ENCODE measurements at places on chromosomes 6 and 20. TPM values are rescaled to one million over a fixed set of nuclear protein-coding genes. Genes with fewer than 3 reads are reported as not detected.

- no peak for DNase-seq
Observed at GRCh38 chr6:147287869-147288271, 83.7 kb downstream of the STXBP5 start.

CAGE1 gene
- total RNA-seq: not detected

DNA sequence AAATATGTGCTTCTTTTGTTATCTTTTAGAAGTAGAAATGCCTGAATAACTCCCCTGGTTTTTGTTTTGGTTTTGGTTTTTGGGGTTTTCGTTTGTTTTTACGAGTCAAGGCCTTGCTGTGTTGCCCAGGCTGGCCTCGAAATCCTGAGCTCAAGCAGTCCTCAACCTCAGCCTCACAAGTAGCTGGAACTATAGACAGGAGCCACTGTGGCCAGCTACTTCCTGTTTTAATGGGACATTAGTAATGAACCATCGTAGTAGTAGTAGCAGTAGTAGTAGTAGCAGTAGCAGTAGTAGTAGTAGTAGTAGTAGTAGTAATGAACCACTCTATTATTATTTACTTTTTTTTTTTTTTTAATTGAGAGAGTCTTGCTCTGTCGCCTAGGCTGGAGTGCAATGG, 66.0 kb downstream of the UBR2 start:
- no peak for DNase-seq

DNA sequence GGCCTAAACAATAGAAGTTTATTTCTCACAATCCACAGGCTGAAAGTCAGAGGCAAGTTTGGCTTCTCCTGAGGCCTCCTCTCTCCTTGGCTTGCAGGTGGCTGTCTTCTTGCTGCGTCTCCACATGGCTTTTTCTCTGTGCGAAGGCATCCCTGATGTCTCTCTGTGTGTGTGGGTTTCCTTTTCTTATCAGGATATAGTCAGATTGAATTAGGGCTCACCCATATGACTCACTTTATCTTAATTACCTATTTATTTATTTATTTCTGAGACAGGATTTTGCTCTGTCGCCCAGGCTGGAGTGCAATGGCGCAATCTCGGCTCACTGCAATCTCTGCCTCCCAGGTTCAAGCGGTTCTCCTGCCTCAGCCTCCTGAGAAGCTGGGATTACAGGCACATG, 30.7 kb downstream of the LINC00237 start:
- DNase-seq: no peak

SIRPA gene
- 36.8 TPM for total RNA-seq

PNLDC1 gene
- total RNA-seq: 1.1 TPM

DNA sequence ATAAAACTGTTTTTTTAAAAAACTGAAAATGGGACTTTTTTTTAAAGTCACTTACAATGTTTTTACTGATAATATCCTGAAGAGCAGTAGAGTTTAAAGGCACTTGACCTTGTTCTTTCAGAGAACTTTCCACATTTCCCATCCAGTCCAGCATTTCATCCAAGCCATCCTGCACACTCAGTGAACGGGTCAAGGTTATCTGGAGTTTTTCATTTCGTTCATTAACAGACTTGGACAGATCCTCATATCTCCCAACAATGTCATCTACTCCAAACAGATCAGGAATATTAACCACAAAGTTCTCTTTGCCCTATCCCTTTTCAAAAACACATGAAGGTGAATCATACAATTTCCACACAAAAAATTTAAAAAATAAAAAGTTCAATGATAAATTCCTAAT, 69.1 kb downstream of the DST start:
- no peak for DNase-seq

- DNase-seq: no peak
Observed at GRCh38 chr6:140463312-140463710, 1088.9 kb upstream of the CITED2 start.

- DNase-seq: no peak
Observed at GRCh38 chr6:139841794-139842215, 467.4 kb upstream of the CITED2 start.

GRCh38 chr6:122645256-122645655, 35.1 kb downstream of the PKIB start:
- DNase-seq: no peak

RIMS1 gene
- total RNA-seq: 5.1 TPM

DNA sequence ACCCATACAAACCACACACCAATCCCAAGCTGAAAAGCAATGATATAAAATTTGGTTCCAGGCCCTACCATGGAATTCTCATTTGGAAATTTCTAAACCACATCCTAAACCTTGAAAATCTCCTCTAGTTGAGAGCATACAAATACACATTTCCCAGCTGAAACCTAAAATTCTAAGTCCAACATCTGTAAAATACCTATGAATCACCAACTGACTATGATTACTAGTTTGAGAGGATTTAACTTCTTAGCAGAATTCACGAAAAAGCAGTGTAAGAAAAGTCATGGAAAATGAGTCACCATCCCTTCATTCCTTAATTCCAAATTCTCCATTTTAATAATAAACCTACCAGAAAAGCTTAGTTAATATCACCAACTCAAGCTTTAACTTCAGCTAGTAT, 15.4 kb downstream of the RANBP9 start:
- DNase-seq: no peak

GRCh38 chr6:35681298-35681697, 7.4 kb downstream of the FKBP5 start:
- no peak for DNase-seq

- DNase-seq: no peak
Observed at GRCh38 chr6:7260291-7261031, 52.5 kb downstream of the SSR1 start.

DNA sequence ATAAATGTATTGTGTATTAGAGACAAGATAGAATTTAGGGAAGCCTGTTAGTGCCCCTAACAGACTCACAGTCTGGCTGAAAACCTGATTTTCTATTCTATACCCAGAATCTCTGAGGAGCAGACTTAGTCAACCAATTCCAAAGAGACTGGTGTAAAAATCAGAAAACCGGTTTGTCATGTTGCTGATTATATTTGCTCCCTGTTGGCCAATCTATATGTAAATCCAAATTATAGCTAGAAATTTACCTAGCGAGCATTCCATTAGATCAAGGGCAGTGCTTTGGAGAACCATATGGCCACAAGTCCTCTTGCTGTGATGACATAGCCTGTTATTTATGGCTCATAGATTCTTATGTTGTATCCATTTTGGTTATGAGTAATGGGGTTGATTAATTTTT, 4.8 kb downstream of the NFYA start:
- DNase-seq: no peak

- no peak for DNase-seq
Observed at GRCh38 chr6:30013291-30013922, 47.7 kb upstream of the POLR1H start.

DNA sequence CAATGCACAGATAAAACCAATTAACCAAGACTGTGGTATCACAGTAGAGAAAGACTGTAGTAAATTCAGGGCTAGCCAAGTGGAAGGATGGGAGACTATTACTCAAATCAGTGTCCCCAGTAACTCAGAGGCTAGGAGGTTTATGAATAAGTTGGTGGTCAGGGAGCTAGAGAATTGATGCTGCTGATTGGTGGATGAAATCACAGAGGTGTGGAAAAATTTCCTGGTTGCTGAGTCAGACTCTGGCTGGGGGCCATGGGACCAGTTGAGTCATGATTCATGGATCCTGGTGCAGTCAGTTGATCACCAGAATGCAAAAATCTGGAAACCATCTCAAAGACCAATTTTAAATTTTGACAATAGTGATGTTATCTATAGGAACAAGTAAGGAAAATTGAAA, 555.9 kb downstream of the C6orf118 start:
- no peak for DNase-seq

MTFR2 gene
- not detected for total RNA-seq

GRCh38 chr6:56459030-56459805, 183.5 kb downstream of the DST start:
- DNase-seq: no peak

GRCh38 chr6:170596426-170596825, 12.0 kb upstream of the PDCD2 start:
- no peak for DNase-seq

- no peak for DNase-seq
Observed at GRCh38 chr6:110537208-110538123, 61.1 kb upstream of the SLC22A16 start.

FRK gene
- 1.0 TPM for total RNA-seq

GRCh38 chr6:131779304-131779703, 28.5 kb upstream of the ENPP1 start:
- DNase-seq: no peak

DNA sequence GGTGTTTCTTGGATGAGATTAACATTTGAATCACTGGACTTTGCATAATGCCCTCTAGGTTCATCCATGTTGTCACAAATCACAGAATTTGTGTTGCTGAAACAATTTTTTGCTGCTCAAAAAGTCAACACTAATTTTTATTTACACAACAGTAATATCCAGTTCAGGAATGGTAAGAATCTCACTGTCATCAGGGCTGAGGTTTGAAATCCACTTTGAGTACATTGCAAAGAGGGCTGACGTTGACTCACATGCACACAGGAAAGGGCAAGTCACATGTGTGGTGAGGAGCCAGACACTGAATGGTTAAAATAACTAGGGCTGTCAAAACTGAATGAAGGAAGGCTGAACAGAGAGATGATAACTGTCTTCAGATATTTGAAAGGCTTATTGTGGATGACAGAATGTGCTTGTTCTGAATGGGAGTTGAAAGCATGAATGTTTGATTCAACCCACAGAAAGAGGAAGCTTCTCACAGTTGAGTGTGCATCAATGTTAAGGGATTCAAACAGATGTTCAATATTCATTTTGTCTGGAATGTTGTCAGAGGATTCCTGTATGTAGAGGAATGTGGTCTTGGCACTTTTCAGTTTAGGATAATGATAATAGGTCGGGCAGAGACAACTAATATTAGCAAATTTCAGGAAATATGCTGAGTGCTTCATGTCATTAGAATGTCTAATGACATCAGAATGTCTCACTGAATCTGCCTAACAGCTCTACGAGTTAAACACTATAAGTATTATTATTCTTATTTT, 3.6 kb upstream of the ADGRG6 start:
- DNase-seq: no peak

- no peak for DNase-seq
Observed at GRCh38 chr20:31535298-31535697, 21.1 kb downstream of the HM13 start.

NT5DC1 gene
- 7.2 TPM for total RNA-seq

DNA sequence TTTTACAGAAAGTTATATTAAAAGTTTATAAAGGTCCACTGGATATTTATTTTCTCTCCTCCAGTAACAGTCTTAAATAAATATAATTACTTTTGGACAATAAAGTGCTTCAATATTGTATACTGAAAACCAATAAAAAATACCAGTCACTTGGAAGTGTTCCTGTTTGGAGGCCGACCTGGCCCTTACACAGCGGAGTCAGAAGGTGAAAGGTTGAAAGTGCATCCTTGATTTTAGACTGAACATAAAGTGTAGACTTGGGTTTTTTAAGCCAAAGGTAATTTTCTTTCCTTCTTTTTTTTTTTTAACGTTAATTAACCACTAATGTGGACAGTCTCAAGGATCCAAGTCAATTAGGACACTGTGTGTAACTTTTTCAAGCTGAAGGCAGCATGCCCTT, 152.3 kb upstream of the TBX18 start:
- no peak for DNase-seq

GRCh38 chr6:6007366-6008088, 802 bp upstream of the NRN1 start:
- DNase-seq: no peak

DNA sequence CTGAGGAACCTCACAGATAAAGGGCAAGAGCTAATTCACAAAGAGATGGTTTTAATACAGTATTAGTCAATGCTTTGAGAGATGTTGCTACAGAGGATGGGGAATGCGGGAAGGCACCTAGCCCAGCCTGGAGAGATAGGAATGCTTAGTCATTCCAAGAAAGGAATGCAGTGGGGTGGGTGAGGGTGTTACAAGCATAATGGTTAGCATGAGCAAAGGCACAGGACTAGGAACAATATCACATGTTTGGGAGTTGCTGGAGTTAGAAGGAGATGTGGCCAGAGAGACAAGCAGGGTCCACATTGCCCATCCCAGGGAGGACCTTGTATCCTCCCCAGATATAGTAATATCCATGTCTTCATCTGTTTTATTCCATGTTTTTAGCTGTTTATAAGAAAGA, 107.0 kb upstream of the OGFRL1 start:
- no peak for DNase-seq

GHRH gene
- not detected for total RNA-seq

DNA sequence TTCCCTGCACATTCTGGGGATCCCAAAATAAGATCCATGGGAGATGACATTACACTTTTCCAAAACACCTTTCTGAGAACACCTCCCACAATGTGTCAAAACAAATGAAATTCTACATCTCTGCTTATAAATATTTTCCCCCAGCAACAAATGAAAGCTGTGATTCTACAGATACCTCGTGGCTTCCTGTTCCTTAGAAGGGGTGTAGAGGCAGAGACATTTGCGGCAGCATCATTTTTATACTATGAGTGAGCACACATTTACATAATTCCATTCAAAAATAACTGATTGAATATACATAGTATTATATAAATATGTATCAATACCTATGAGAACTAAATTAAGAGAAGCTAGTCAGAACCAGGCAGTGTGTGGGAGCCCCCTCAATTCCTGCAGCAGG, 213.9 kb upstream of the JARID2 start:
- no peak for DNase-seq

GRCh38 chr6:32945108-32945760, 4.4 kb upstream of the HLA-DMB start:
- no peak for DNase-seq

MAS1 gene
- total RNA-seq: not detected

GRM1 gene
- total RNA-seq: not detected

GRCh38 chr6:158756126-158756525, 63.0 kb downstream of the EZR start:
- DNase-seq: no peak

GRCh38 chr6:19979059-19979458, 141.9 kb downstream of the ID4 start:
- no peak for DNase-seq

DNA sequence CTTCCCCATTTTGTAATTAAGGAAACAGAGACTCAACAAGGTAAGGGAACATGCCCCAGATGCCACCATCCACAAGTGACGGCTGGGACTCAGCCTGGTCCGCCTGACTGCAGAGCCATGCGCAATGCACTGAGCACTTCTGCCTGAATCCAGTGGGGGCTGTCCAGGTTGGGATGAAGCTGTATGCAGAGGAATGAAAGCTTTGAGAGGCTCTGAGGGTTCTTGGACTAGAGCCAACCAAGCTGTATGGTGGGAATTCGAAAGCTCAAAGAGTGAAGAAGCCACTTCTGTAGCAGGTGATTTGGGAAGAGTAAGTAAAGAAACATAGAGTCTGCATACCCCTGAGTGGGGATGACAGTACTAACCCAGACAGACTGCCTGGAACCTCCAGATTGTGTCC, 127.6 kb upstream of the AKAP12 start:
- DNase-seq: no peak

DNA sequence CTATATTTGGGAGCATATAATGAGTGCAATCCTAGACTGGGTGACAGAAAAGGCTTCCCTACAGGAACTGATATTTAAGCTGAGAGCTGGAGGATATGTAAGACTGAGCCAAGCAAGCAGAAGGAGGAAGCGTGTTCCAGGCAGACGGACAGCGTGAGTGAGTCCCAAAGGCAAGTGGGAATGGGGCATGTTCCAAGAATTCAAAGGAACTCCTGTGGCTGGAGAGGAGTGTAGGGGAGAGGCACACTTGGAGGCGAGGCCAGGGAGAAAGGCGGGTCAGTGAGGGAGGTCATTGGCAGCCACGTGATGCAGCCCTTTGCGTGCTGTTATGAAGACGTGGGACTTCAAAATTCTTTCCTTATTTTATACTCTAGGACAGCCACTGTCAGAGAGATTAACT, 27.9 kb upstream of the SGK1 start:
- DNase-seq: peak; percentile 59
